Germinal center (tissue), 1 donor: ENCODE measurements at places on chromosomes 13 and 19.
A peak's percentile ranks its signal among the peaks of the same experiment; 100 is the strongest.

DNA sequence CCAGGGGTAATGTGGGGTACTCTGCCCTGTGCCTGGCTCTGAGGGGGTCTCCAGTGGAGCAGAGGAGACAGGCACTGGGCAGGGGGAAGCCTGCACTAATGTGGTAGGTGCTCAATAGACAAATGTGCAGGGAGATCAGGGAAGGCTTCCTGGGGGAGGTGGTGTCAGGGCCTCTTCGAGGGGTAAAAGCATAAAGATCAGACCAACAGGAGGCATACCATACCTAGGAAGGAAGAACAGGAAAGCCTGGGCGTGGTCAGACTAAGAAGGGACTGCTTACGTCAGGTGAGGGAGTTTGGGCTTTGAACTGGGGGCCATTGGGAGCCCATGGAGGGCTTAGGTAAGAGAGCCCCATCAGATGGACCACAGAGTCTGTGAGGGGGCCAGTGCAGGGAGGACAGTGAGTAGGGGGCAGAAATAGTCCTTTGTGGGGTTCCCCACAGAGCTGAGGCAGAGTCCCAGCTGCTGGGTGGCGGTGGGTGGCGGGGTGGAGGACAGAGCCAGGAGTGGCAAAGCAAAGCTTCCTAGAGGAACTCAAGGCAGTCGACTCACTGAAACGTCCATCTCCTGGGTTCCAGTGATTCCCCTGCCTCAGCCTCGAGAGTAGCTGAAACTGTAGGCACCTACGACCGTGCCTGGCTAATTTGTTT is 8.8 kb downstream of the PRR36 start:
- no peak for DNase-seq

- DNase-seq = no peak
Measured at GRCh38 chr19:43667126-43667875, 2.7 kb downstream of the PLAUR start.

DNA sequence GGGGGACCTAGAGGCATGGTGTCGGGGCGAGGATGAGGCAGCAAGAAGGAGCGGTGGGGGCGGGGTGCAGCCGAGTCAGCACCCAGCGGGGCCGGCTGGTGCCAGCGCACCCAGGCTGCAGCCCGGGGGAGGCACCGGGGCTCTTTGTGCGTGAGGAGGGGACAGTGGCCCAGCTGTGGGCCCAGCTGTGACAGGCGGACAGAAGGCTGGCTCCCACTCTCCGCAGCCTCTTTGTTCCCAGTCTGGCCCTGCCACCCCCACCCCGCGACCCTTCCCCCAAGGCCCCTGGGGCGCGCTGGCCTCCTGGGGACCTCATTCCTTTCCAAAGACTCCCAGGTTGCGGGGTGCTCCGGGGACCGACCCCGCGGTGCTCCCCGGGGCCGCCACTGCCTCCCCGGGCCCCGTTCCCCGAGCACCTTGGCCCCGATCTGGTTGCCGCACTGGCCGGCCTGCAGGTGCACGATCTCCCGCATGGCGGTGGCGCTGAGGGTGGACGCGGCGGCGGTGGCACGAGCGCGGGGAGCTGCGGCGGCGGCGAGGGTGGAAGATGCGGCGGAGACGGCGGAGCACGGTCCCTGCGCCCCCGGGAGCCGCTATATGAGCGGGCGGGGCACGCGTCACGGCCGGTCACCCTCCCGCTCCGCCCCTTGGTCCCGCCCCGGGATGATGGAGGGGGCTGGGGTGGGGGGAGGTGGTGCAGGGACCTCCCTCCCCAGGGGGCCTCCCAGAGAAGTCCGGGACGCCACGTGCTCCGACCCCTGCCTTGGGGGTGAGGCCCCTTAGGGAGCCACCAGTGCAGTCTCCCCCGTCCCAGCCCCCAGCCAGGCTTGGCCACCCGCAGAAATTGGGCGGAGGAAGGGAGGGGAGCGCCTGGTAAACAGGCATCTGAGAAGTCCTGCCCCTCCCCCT is at the start of gene TUBB4A:
TUBB4A (minus strand) TSS at position 570 of the 909 bp plus-strand sequence; CDS start at position 473, 97 bp downstream.
- DNase-seq = peak; percentile 40

DNA sequence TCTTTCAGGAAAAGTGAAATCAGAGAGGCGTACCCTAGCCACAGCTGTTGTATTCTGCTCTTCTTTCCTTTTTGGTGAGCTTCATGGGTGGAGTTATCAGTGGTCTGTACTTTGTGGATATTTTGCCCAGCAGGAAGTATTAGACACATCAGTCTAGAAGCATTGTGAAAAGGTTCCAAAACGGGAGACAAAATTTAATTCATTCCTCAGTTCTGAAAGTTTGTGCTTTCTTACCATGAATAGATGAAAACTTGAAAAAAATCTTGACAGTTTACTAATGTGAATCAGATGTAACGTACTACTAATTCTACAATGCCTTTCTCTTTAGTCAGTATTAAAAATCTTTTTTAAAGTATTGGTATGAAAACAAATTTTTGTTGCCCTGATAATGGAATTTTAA is 116.8 kb downstream of the DNAJC3 start:
- no peak for DNase-seq

GRCh38 chr13:113753171-113753570 is 5.9 kb upstream of the TMEM255B start:
- DNase-seq = no peak

DNA sequence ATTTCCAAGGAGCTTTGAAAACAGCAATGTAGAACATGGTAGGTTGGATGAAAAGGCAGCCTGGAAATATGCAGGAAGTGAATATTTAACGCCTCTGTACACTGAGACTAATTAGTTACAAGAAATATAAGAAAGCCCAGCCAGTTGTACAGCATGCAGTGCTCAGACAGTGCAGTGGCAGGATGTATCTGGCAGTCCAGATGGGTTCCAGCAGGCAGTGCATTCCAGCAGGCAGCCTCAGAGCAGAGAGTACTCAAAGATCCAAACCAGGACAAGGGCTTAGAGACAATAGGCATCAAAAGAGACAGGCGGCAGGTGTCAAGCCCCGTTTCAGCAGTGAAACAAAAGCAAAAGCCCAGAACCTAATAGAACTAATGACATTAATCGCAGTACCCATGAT is 2776.3 kb downstream of the PCDH9 start:
- DNase-seq = no peak
